ENCODE measurements at places on chromosomes 7 and 10. TPM values are rescaled to one million over a fixed set of nuclear protein-coding genes. Genes with fewer than 3 reads are reported as not detected.
A peak's percentile ranks its signal among the peaks of the same experiment; 100 is the strongest.

Gene DPY19L1
- total RNA-seq, result 72.8 TPM

Gene LRRC61
- total RNA-seq, result 3.7 TPM

Gene COBL
- total RNA-seq, result 3.3 TPM

Gene ANKRD30A
- total RNA-seq, result not detected

Gene ZPBP
- total RNA-seq, result 0.21 TPM

Gene SEPTIN7
- total RNA-seq, result 627 TPM

Gene CCDC3
- total RNA-seq, result 22.5 TPM

Gene CPXM2
- total RNA-seq, result 12.3 TPM

Gene OR2A1
- 0.05 TPM for total RNA-seq

- DNase-seq, result no peak
These were observed 642.2 kb downstream of the SH2D4B start for GRCh38 chr10:81179805-81180452.

DNA sequence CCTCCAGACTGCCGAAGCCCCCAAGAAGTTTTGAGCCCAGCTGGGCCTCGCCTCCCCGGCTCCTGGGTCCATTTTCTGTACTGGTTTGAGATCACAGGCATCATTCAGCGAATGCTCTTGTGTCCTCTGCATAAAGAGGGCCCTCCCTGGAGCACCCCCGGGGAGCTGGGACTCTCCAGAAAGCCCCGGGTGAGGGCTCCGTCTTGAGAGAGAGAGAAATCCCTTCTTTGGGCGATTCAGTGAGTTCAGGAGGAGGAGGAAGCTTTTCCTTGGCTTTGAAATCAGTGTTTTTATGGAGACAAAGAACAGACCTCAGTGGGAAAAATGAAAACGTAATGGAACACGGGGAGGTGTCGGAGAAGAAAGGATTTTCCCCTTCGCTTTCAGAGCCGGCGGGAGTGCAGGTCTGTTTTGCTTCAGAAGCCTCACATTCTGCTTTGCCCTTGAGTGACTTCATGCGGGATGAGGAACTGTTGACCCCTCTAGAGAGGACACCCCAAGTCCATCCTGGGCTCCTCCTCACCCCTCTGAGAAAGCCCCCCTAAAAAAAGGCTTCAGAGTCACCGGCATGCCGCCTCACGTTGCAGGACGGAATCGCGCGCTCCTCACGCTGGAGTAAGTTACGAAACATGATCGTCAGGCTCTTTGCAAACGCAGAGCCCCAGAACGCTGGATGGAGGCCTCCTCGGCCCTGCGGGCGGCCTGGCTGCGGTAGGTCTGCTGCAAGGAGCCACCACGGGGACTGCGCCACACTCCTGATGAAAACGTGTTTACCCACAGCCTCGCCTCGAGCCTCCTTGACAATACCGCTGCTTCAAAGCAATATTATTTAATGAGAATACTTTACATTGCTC is 8.5 kb upstream of the AP5Z1 start:
- no peak for DNase-seq

GRCh38 chr10:87659571-87660483 is at the start of gene PAPSS2:
TSS of gene PAPSS2 (plus strand) at chr10:87659878. CDS start at chr10:87659982, 104 bp downstream.
- DNase-seq, result peak; percentile 35

GRCh38 chr10:127926455-127926854 is 19.6 kb downstream of the PTPRE start:
- no peak for DNase-seq

GRCh38 chr10:7460006-7460405 is 49.2 kb upstream of the SFMBT2 start:
- DNase-seq, result no peak

DNA sequence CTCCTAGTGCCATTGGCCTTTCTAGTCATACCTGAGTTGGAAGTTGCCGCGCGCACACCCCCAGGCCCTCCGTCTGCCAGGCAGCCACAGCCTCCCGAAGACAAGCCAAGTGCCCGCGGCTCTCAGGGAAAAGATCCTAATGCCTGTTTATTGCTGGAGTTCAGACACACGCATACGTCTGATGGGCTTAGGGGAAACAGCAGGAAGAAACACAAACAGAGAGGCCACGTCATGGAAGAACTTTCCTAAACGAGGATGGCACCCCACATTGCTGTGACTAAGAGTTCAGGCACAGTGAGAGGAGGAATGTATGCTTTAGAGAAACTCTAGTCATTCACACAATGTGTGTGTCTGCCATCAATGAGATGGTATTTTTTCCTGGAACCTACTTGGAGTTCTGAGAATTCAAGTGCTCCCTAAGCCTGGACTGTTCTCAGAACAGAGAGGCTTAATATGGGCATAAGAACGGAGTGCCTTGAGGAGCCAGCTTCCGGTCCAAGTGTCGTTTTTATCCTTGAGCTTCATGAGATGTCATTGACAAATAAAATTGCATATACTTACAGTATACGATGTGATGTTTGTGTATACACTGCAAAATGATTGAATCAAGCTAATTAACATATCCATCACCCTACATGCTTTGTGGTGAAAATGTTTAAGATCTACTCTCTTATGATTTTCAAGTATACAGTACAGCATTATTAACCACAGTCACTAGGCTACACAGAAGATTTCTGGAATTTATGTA is 11.6 kb upstream of the RBP3 start:
- DNase-seq, result no peak

DNA sequence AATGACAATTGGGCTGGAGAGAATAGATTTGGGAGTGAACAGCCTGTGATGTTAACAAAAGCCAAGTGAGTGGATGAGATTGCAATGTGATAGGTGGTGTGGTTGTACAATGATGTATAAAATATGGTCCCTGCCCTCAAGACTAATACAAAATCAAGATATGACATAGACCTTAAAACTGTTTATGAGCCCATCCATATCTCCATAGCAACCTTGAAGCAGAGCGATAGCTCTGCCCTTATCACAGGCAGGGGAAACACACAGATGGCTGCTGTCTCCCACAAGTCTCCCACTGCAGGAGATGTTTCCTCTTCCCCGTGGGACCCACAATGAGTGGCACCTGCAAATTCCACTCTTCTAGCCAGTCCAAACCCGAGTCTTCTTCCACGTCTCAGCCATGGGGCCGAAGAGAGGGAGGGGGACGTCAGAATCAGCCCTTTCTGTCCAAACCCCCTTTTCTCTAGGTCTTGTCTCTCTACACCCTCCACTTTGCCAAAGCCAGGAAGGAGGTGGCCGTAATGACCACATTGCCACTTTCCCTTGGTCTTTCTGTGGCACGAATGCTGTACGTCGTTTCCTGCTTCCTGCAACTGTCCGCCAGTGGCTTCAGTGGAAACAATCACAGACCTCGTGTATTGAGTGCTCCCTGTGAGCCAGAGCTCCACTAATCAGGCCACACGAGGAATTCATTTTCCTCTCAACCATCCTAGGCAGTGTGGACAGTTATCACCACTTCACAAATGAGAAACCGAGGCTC is 7.5 kb upstream of the TBXAS1 start:
- no peak for DNase-seq

GRCh38 chr7:45073031-45073785 is 15.6 kb downstream of the NACAD start:
- DNase-seq, result no peak

DNA sequence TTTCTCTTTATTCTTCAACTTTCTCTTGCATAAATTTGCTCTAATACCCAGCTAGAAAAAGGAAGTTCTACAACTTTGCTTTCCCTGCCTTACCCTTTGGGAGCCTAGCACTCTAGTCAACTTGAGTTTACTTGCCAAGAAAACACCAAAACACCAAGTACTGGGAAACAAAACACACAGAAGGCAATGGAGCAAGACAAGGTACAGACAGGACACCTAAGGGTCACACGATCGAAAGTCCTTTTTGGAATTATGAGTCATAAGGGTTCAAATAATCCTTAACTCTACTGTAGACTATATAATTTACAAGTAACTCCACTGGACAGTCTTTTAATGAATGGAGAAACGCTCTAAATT is 42.6 kb upstream of the ANAPC16 start:
- no peak for DNase-seq

DNA sequence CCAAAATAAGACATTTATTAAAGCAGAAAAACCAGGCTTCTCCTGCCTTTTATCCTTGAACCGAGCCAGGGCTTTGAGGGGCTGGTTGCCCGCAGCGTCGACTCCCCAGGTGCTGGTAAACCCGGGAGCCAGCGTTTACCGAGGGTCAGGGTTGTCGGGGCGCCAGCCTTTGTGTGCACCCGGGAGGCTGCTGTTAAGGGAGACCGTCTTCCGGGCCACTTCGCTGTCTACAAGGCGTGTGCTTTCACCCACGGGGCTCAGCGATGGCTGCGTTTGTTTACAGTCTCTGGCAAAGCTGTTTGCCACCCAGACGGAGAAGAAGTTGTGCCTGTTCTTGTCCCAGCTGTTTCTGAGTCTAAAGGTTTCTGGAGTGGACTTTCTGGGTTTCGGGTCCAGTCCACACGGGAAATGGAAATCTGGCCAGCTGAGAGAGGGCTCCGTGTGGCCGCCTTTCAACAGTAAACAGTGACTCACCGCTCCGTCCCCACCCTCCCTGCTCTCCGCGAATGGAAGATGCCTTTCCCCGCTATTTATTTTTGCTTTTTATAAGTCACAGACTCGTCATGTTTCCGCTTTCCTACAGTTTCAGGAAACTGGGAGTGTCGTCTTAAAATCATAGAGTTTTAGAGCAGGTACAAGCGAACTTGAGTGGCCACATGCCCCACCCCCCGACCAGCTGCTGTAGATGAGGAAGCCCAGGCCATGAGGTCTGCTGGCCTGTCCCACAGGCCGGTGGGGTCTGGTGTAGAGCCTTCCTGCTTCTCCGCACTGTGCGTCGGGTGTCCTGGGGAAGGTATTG is 2.2 kb downstream of the MAFK start:
- DNase-seq, result peak; percentile 77

DNA sequence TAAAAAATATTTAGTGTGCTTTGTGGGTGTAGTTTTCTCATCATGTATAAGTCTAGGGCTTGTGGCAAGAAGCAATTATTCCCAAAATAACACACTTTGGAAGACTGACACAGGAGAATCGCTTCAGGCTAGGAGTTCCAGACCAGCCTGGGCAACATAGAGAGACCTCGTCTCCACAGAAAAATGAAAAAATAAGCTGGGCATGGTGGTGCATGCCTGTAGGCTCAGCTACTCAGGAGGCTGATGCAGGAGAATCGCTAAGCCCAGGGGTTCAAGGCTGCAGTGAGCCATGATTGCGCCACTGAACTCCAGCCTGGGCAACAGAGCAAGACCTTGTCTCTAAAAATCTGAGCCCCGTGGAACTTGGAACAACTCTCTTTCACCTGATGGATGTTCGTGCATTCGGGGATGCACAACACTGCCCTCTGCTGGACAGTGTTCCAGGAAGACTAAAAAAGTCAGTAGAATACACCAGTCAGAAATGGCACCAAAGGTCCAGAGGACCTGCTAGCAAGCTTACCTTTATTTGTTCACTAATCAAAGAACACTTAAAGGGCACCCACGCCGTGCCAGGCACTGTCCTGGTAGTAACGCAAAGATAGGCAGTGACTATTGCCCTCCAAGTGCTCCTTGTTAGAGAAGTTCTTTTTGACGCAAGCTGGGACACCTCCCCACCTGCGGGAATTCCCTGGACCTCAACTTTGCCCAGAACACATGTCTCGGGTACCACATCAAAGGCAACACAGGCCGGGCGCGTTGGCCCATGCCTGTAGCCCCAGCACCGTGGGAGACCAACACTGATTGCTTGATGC is 81.9 kb upstream of the CALN1 start:
- peak; percentile 5 for DNase-seq

- DNase-seq, result no peak
These were observed 1.0 kb upstream of the FAM20C start for GRCh38 chr7:191105-191980.

DNA sequence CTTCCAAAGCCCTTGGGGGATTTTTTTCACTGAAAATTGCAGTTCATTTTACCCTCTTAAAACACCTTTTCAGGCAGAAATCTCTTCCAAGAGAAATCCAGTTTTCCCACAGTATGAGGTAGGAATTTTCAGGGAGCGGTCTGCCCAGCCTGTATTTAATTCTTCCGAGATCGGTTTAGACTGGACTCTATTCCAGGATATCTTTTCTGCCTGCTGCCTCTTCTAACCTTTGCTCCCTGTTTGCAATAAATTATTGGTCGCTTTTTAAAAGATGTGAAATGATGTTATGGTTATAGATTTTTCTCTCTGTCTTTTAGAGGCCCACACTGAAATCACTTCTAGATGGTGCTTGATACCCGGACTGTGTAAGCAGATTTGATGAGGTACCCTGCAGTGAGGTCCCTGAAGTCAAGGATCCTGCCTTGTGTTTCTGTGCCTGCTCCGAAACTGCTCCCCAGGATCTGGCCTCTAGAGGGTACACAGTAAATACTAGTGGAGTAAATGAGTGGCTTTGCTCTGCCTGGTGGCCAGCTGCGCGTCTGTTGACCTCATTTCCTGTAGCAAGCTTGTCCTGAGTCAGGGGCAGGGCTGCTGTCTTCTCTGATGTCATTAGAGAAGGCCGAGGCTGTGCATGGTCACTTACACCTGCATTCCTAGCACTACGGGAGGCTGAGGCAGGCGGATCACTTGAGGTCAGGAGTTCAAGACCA is 191.6 kb downstream of the FANK1 start:
- no peak for DNase-seq

- no peak for DNase-seq
These were observed 75.9 kb downstream of the BMPER start for GRCh38 chr7:33981226-33981625.

- DNase-seq, result peak; percentile 26
These were observed 313.1 kb upstream of the RNF32 start for GRCh38 chr7:156327474-156327873.

- no peak for DNase-seq
These were observed 72.9 kb upstream of the ZNF804B start for GRCh38 chr7:88686468-88687229.

DNA sequence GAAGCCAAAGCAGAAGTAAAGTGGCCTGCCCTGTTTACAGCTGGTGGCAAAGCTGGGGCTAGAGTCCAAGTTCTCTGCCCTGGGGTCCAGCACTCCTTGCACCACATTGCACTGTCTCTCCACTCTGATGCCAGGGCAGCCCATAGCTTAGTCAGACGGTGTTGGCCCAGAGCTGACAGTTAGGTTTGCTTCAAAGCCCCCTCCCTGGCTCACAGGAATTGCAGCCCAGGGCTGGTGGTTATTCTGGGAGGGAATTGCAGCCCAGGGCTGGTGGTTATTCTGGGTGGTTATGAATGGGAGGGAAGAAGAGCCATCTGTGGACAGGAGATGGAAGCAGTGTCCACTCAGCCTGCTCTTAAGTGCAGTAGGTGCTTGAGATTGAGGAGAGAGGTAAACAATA is 88.9 kb downstream of the SCRN1 start:
- DNase-seq, result no peak

Data from urinary bladder (tissue), 4 donors.